ENCODE measurements at places on chromosomes 13 and 19.
A peak's percentile ranks its signal among the peaks of the same experiment; 100 is the strongest.

GRCh38 chr13:111926501-111927180, 140.3 kb upstream of the SOX1 start:
- DNase-seq: no peak

DNA sequence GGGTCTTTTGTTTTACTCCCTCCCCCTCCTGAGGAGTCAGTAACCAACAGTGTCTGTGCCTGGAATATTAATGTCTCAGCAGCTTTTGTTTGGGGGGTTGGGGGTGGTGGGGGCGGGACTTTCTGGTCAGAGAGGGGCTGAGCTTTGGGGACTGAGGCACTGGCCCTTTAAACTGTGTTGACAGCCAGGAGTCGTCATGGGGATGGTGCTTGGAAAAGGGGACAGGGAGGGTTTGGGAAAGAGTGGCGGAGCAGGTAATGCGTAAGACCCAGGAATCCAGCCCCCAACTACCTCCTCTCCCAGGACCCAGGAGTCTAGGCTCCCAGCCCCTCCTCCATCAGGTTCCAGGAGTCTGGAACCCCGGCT, 5.2 kb downstream of the CADM4 start:
- no peak for DNase-seq

GRCh38 chr13:109747524-109747923, 38.9 kb downstream of the IRS2 start:
- DNase-seq: no peak

DNA sequence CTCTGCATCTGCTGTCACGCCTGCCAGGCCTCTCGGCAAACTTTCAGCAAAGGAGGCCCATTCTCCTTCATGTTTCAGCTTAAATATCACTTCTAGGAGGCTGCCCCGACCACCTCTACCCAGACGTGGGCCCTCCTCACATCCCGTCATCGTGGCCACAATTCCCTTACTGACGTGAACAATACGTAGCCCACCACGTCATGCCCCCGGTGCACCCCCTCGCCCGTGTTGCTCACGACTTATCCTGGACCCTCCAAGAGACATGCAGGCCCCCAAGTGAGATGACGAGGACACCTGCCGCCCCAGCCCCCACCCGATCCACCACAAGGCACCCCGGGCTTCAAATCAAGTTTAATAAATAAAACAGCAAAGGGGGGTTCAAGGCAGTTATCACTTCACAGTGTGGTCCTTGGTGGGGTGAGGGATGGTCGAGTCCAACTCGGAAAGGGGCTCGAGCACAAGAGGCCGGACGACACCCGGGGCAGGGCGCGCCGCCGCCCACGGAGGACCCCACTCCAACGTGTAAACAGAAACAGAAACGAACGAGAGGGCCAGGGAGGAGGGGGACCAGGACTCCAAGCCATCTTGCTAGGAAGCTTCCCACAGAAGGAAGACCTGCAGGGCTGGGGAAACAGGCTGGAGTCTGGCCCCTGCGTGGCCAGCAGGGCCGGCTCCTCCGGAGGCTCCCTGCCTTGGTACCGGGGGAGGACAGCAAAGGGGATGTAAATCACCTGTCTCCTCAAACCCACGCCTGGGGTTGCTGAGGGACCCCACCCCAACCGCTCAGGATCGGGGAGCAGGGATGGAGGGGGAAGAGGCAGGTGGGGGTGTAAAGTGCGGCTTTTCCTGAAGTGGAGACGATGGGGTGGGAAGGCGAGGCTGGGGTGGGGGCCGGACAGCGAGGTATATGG, 14.3 kb upstream of the PLPP2 start:
- no peak for DNase-seq

GRCh38 chr19:4216846-4217245, 12.5 kb upstream of the EBI3 start:
- DNase-seq: no peak

GRCh38 chr13:84500016-84500415, 617.7 kb upstream of the SLITRK1 start:
- no peak for DNase-seq

GRCh38 chr13:95620825-95621498, 23.5 kb downstream of the DZIP1 start:
- no peak for DNase-seq

DNA sequence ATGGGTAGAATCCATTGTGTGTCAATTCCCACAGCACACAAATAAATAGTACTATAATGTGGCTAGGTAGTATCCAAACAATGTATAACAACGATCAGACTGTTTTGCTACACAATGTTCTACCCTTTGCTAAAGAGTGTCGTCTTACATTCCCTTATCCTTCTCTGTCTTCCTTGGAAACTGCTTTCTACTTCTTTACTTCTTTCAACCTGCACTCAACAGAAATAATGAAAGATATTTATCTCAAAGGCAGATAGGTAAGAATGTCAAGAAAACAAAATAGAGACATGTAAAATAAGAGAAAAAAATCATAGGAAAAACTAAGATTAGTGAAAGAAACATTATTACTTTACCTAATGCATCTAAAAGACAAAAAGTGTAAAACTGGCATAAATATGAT, 814.7 kb downstream of the PCDH9 start:
- no peak for DNase-seq

DNA sequence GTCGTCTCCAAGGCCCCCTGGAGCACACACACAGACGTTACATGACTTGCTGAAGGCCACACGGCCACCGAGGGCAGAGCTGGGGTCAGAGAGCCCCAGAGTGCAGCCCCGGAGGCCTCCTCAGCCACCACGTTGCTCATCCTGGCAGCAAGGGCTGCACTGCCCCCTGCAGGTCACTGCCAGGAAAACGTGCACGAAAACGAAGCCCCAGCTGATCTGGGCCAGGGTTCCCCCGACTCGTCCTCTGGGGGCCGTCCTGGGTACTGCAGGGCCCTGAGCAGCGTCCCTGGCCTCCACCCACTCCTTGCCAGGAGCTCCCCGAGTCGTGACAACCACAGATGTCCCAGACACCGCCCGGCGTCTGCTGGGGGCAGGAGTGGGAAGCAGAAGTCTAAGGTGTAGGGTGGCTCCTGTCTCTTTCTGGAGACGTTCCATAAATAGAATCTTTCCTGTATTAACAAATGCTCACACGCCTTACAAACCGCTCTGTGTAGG, 3.4 kb downstream of the TPGS1 start:
- peak; percentile 97 for DNase-seq

- no peak for DNase-seq
Observed at GRCh38 chr19:18438331-18439024, 545 bp upstream of the ISYNA1 start.

GRCh38 chr13:97028441-97029299, 34.4 kb upstream of the OXGR1 start:
- peak; percentile 59 for DNase-seq

- DNase-seq: no peak
Observed at GRCh38 chr13:22227895-22228294, 557.0 kb downstream of the FGF9 start.

GRCh38 chr19:14940266-14940665, 1.0 kb upstream of the OR7C2 start:
- no peak for DNase-seq

- DNase-seq: peak; percentile 5
Observed at GRCh38 chr13:75687150-75687763, 51.1 kb downstream of the LMO7 start.

- DNase-seq: no peak
Observed at GRCh38 chr13:21235174-21235573, 58.7 kb downstream of the MRPL57 start.

- no peak for DNase-seq
Observed at GRCh38 chr13:41919031-41919740, 41.7 kb downstream of the VWA8 start.

GRCh38 chr19:39736088-39736487, 1.7 kb downstream of the CLC start:
- no peak for DNase-seq

GRCh38 chr13:23699271-23699670, 129.1 kb downstream of the TNFRSF19 start:
- no peak for DNase-seq

- no peak for DNase-seq
Observed at GRCh38 chr13:110063490-110064421, 243.2 kb downstream of the COL4A1 start.

DNA sequence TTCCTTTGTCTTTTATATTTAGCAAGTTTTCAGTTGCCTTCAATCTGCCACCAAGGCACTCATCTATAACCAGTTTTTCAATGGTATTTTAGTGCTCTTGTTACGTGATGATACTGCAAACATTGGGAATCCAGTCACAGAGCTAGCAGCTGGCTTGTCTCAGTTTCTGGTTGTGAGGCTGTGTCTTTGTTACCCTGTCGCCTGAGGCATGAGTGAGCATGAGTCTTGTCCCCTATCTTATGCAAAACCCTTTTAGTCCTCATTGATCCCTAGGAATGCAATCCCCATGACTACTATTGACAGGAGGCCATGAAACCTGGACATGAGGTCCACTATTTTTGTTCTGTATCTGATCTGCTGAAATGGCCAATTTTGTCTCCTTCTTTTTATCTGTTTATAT, 391.0 kb downstream of the LMO7 start:
- DNase-seq: no peak

DNA sequence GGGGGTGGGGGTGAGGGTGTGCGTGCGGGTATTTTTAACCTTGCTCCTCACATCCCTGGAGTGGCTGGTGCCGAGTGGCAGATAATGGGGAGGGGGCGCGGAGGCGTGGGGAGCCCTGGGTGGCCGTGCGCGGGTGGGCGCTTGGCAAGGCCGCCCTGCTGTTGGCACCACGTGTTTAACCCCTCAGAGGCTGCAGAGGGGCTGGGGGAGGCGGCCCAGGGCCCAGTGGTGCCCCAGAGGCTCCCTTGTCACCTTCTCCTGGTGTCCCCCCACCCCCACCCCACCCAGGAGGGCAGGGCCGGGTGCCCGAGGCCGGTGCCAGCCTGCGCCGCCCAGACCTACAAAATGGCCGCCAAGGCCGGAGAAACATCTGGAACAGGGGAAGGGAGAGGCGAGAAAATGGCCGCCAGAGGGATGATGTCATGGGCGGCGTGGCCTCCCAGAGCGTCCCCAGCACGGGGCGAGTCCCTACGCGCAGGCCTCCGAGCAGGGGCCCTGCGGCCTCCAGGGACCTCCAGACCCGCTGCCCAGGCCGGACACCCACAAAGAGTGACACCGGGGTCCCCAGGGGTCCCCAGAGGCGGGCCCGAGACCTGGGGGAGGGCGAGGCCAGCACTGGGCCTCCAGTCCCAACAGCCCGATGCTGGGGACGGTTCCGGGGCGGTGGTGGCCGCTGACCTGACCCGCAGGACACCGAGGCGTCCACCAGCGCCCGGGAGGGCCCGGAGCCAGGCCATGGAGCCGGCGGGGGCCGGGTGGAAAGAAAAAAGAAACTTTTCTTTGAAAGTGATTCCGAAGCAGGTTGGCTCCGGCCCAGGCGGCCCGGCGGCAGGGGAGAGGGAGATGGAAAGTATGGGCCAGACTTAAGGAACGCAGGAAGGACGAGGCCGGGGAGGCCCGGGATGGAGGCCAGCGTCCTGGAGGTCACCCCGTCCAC, 38.2 kb downstream of the NFIC start:
- no peak for DNase-seq

DNA sequence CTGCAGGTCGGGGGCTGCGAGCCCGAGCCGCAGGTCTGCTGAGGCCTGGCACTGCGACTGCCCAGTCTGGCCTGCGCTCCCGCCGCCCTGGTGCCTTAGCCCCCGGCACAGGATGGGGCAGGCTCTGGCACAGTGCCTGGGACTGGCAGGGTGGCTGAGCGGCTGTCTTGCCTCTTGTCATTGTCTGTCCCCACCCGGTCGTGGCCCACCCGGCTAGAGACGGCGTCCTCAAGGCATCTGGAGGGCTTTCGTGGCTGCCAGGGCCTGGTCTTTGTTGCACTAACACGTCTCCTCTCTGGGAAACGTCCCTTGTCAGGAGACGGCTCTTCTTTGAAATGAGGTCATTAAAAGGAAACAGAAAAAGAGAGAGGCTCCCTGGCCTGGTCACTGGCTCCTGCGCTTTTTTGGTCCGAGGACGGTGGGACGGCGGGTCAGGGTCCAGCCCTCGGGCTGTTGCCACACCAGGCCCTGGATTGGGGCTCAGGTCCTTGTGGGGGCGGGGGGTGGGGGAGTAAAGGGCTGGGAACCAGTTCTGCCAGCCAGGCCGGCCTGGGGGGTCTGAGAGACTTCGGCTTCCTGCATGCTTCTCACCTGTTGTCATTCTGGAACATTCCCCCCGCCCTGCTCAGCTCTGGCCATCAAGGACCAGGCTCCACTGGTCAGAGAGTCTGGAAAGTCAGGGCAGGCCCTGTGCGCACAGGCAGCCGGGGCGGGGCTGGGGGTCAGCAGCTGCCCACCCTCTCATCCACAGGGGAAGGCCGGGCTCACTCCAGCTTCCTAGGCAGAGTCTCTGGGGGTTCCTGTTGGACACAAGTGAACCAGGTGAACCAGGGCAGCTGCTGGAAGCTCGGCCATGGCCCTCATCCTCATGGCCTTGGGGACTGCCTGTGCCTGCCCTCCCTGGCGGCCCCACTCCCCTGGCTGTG, 6.2 kb upstream of the ZNF554 start:
- DNase-seq: no peak

GRCh38 chr13:73945382-73945781, 188.8 kb downstream of the KLF12 start:
- DNase-seq: no peak

- no peak for DNase-seq
Observed at GRCh38 chr13:28685892-28686291, 27.0 kb downstream of the POMP start.

- no peak for DNase-seq
Observed at GRCh38 chr19:49687566-49688316, 1.7 kb upstream of the ADM5 start.

DNA sequence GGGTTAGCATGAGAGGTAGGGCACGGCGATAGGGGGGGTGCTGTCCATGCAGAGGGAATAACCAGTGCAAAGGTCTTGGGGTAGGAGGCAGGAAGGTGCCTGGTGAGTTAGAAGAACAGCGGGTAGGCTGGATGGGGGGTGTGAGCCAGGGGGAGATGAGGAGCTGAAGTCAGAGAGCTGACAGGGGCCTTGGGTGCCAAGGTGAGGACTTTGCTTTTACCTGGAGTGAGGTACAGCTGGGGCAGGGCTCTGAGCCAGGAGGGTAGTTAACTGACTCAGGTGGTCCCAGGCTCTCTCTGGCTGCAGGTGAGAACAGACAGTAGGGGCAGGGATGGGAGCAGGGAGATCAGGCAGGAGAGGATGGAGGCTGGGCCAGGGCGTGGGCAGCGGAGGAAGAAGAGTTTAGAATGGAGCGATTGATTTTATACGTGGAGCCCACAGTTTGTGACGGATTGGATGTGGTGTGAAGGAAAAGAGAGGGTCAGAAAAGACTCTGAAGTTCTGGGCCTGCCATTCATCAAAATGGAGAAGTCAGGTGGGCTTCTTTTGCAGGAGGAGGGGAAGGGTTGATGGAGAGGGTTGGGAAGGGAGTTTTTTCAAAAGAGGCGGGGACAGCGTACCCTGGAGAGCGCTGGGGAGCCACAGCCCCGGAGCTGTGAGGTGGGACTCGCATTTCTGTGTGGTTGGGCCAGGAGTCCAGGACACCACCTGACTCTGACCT, 1.2 kb upstream of the GRAMD1A start:
- DNase-seq: no peak

DNA sequence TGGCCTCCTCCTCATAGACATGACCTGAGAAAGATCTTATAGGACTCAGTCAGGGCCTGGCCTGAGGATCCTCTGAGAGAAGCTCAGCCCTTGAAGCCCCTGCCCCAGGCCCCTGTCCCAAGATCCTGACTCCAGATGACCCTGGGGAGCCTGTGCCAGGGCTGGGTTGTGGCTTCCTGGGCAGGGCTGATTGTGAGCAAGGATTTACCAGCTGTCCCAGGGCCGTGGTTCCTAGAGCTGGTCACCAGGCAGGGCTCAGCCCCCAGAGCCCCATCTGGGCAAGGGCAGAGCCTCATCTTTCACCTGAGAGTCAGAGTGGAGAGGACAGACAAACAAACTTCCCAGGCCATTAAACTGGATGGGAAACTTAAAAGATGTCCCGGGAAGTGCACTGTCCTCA, 1.9 kb downstream of the CEACAM21 start:
- DNase-seq: no peak

Data from activated CD4-positive, alpha-beta T cell treated with anti-CD3 and anti-CD28 coated beads, Interleukin-2, Interleukin-6, amounts not matched to agents 100 ng/mL and 50 ng/mL, durations not matched to agents 16 hours and 8 hours (primary cell).